ENCODE measurements at places on chromosomes 13 and 19.

DNA sequence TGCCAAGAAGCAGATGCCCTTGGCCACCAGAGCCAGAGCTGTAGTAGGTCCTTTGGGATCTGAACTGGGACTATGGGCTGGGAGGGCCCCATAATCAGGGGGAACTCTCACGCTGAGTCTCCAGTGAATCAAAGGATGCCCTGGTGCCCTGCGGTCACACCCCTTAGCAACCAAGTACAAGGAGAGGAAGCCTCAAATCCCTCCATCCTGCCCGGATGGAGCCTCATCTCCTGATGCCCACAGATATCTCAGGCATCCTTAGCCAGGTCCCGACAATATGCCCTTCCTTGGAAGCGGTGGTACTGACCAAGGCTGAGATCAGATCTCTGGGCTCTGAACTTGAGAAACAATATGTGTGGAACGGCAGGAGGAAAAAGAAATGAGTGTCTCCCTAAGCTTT lies 1.7 kb downstream of the PLEKHA4 start:
- no peak for DNase-seq
- H3K4me1 ChIP-seq = peaks cover 54% of the 10 kb centered on the region
- H3K27me3 ChIP-seq = peaks cover 3% of the 10 kb centered on the region
- peak overlapping the region; percentile 90 for H3K4me3 ChIP-seq
- H3K36me3 ChIP-seq = peaks cover 29% of the 10 kb centered on the region

DNA sequence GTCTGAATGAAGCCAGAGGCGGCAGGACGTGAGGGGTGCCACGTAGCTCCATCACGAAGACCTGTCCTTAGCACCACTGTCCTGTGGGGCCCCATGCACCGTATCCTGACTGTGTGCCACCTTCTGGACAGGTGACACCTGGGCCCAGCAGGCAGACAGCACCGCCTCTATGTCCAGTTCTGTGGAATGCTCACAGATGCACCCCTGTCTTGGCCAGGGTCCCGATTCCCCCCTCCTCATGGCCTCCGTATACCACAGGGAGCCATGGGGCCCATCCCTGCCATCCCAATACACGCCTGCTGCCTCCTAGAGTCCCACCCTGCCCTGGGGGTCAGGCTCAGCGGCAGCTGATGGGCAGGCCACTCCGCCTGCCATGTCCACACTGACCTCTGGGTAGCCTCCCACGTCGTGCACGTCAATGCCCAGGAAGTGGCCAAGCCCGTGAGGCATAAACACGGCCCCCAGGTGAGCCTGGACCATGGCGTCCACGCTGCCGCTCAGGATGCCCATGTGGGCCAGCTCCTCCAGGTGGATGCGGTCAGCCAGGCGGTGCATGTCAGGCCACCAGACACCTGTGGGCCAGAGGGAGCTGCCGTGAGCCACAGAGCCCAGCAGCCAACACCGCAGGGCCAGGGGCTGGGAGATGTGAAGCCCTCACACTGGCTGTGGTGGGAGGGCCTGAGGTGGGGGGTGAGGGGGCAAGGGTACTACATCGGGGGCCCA lies 17.6 kb downstream of the CEBPG start:
- H3K4me3 ChIP-seq = no peak overlapping the region
- H3K36me3 ChIP-seq = no peaks in the 10 kb centered on the region
- DNase-seq = no peak
- H3K27me3 ChIP-seq = peaks cover 3% of the 10 kb centered on the region

GRCh38 chr19:36514012-36514612 lies 14.0 kb downstream of the ZNF260 start:
- H3K27me3 ChIP-seq = no peaks in the 10 kb centered on the region
- H3K4me1 ChIP-seq = no peaks in the 10 kb centered on the region
- DNase-seq = no peak
- no peak overlapping the region for H3K4me3 ChIP-seq

DNA sequence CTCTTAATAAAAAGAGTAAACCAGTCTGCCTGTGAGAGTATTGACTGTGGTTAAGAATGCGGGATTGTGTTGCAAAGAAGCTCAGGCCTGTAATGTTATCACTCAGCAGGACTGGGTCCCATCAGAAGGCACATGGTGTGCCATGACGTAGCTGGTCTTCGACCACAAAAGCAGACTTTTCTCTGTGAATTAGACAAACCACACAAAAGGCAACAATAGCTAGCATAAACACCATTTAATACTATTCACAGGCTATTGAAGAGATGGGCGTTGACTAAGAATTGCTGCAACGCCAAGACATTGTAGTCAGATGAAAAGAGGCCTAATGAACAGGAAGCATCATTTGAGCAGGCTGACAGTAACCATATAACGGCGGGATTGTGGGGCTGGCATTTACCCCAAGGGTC lies 235.6 kb upstream of the SOX21 start:
- H3K36me3 ChIP-seq = no peaks in the 10 kb centered on the region
- peaks cover 36% of the 10 kb centered on the region for H3K4me1 ChIP-seq
- no peak overlapping the region for H3K4me3 ChIP-seq
- DNase-seq = no peak
- H3K27me3 ChIP-seq = peaks cover 8% of the 10 kb centered on the region

GRCh38 chr19:12055784-12056183 lies 3.0 kb upstream of the ZNF878 start:
- H3K27ac ChIP-seq = no peak overlapping the region
- H3K4me1 ChIP-seq = peaks cover 11% of the 10 kb centered on the region
- peaks cover 6% of the 10 kb centered on the region for H3K36me3 ChIP-seq
- H3K4me3 ChIP-seq = no peak overlapping the region
- peaks cover 28% of the 10 kb centered on the region for H3K27me3 ChIP-seq
- no peak for DNase-seq

- H3K4me1 ChIP-seq = peaks cover 39% of the 10 kb centered on the region
- no peak overlapping the region for H3K4me3 ChIP-seq
- H3K27me3 ChIP-seq = no peaks in the 10 kb centered on the region
These were observed 2.6 kb downstream of the AKAP11 start for GRCh38 chr13:42274386-42275097.

GRCh38 chr19:41868989-41869300 lies 8.1 kb upstream of the CD79A start:
- H3K36me3 ChIP-seq = peaks cover 51% of the 10 kb centered on the region
- peaks cover 31% of the 10 kb centered on the region for H3K4me1 ChIP-seq
- DNase-seq = no peak
- H3K4me3 ChIP-seq = no peak overlapping the region
- H3K27ac ChIP-seq = peak overlapping the region; percentile 67

- no peak overlapping the region for H3K4me3 ChIP-seq
- H3K27me3 ChIP-seq = peaks cover 7% of the 10 kb centered on the region
- no peak for DNase-seq
- peaks cover 50% of the 10 kb centered on the region for H3K36me3 ChIP-seq
- peaks cover 37% of the 10 kb centered on the region for H3K4me1 ChIP-seq
These were observed 15.2 kb upstream of the TOMM40 start for GRCh38 chr19:44875666-44876451.

GRCh38 chr13:114222461-114222968 lies 12.2 kb upstream of the CDC16 start:
- H3K36me3 ChIP-seq = no peaks in the 10 kb centered on the region
- peaks cover 7% of the 10 kb centered on the region for H3K4me1 ChIP-seq
- peaks cover 24% of the 10 kb centered on the region for H3K27me3 ChIP-seq
- no peak overlapping the region for H3K4me3 ChIP-seq
- H3K27ac ChIP-seq = no peak overlapping the region

GRCh38 chr13:32669030-32669646 lies 82.9 kb downstream of the PDS5B start:
- no peak overlapping the region for H3K4me3 ChIP-seq
- H3K27me3 ChIP-seq = no peaks in the 10 kb centered on the region
- peak overlapping the region; percentile 43 for H3K27ac ChIP-seq
- no peaks in the 10 kb centered on the region for H3K4me1 ChIP-seq
- H3K36me3 ChIP-seq = peaks cover 43% of the 10 kb centered on the region

DNA sequence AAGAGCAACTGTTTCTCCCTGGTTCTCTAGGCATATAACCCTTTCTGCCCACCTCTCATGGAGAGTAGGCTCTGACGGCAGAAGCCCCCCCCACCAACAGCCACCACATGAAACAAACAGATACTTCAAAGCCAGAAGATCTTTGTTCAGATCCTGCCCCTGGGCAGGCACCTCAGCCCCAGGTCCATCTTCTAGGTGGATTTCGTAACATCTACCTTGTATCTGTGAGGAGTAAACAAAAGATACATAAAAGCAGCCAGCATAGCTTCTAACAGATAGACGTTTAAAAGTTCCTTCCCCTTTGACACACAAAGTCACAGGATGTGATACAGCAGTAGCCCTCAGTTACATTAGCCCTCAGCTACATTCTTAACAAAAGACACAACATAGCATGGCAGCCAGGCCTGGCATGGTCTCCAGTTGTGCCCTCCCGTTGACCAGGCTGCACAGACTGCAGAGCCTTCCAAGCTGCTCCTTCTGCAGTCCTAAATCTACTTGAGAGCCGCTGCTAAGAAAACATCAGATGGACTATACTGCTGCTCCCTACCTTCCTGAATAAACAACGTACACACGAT lies 35.4 kb downstream of the BRD4 start:
- H3K27ac ChIP-seq = peak overlapping the region; percentile 97
- H3K4me1 ChIP-seq = peaks cover 71% of the 10 kb centered on the region
- H3K36me3 ChIP-seq = peaks cover 22% of the 10 kb centered on the region
- H3K4me3 ChIP-seq = peak overlapping the region; percentile 35
- DNase-seq = no peak

DNA sequence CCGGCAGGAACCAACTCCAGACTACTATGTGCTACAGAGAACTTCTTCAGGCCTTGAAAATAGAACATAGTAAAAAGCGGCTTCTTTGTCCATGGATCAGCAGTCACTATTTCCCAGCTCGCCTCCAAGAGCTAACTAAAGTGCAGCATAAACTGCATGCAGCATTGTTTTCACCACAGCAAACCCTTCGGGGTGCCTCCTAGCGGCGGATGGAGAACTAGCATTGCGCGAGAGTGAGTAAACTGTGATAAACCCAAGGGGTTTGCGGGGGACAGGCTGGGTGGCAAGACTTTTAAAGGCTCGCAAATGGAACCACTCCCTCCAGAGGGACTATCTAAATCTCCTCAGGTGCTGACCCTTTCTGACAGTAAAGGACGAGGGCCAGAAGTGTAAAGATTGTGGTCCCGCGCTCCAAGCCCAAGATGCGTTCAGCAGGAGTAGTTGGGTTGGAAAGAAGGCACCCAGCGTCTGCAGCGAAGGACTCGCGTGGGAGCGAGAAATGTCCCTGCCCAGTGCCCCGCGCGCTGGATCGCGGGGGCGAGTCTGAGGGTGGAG lies 21.5 kb upstream of the SGCG start:
- no peaks in the 10 kb centered on the region for H3K36me3 ChIP-seq
- peak overlapping the region; percentile 97 for H3K4me3 ChIP-seq
- H3K4me1 ChIP-seq = peaks cover 6% of the 10 kb centered on the region
- no peak overlapping the region for H3K27ac ChIP-seq
- DNase-seq = peak; percentile 74
- H3K27me3 ChIP-seq = peaks cover 35% of the 10 kb centered on the region

- no peak overlapping the region for H3K4me3 ChIP-seq
- H3K36me3 ChIP-seq = no peaks in the 10 kb centered on the region
- H3K4me1 ChIP-seq = peaks cover 29% of the 10 kb centered on the region
- no peak overlapping the region for H3K27ac ChIP-seq
- H3K27me3 ChIP-seq = peaks cover 39% of the 10 kb centered on the region
These were observed 10.0 kb upstream of the PROZ start for GRCh38 chr13:113148407-113148806.

DNA sequence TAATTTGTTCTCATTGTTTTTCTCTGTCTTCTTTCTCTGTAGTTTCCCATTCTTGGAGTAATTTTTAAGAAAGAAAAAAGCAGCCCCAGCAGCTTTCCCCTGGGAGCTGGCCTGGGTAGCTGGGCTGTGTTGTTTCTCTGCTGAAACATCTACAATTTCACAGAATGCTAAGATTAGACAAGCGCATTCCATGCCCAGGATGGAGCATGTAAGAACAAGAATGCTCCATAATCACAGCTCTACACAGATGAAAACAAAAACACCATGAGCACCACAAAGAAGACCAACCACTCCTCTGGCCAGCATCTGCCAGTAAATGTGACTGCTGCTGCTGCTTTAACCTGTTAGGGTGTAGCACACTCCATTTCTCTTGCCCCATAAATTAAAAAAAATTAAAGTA lies 239.2 kb upstream of the SLITRK1 start:
- H3K27ac ChIP-seq = peak overlapping the region; percentile 48
- peak; percentile 8 for DNase-seq
- H3K4me1 ChIP-seq = peaks cover 15% of the 10 kb centered on the region
- no peak overlapping the region for H3K4me3 ChIP-seq

DNA sequence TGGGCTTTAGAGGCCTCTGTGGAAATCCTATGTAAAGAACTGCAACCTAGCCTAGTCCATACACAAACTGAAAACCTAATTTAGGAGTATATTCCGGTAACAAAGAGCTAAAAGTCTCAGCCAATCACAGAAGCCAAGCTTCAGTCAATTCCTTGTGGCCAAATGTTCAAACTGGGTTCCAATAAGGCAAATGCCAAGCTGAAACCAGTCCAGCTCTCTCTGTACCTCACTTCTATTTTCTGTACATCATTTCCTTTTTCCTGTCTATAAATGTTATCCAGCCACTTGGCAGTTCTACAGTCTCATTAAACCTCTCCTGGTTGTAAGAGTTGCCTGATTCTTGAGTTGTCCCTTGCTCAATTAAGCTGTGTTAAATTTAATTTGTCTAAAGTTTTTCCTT lies 31.7 kb upstream of the UBL3 start:
- no peaks in the 10 kb centered on the region for H3K36me3 ChIP-seq
- H3K27ac ChIP-seq = no peak overlapping the region
- no peaks in the 10 kb centered on the region for H3K27me3 ChIP-seq
- DNase-seq = no peak
- H3K4me1 ChIP-seq = peaks cover 36% of the 10 kb centered on the region
- no peak overlapping the region for H3K4me3 ChIP-seq

GRCh38 chr13:24888291-24888931 lies 124.4 kb downstream of the RNF17 start:
- peaks cover 58% of the 10 kb centered on the region for H3K36me3 ChIP-seq
- H3K27me3 ChIP-seq = no peaks in the 10 kb centered on the region
- H3K4me1 ChIP-seq = peaks cover 7% of the 10 kb centered on the region
- DNase-seq = no peak
- no peak overlapping the region for H3K4me3 ChIP-seq

DNA sequence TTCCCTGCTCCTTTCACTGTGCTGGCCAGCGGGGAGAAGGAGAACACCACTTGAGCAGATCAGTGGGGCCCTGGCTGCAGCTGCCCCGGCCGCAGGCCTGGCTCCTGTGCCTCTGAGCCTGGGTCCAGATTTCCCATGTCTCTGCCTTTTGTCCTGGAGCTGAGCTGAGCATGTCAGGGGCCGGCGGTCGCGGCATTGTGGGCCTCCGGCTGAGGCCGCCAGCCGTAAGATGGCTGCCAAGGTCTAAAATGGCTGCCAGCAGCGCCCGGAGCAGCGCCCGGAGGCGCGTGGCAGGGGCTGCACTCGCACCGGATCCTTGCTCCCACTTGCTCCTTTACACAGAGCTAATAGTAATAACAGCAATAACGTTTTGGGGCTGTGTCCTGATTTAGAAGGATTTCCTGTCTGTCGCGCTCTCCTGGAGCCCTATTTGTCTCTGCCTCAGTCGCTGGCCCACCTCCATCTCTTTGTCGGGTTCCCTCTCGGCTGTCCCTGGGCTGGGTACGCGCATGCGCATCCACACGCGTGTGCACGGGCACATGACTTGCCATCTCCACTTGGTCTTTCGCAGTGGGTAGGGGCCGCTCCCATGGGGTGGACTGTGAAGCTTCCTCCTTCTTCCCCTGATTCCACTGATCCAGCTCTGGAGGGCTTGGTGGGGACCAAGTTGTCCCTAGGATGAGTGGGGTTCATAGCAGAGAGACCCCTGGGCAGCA lies 32.1 kb downstream of the LYL1 start:
- no peaks in the 10 kb centered on the region for H3K36me3 ChIP-seq
- no peak overlapping the region for H3K27ac ChIP-seq
- H3K27me3 ChIP-seq = peaks cover 90% of the 10 kb centered on the region
- no peak for DNase-seq

Data from nephron progenitor cell (in vitro differentiated cells).